ENCODE measurements at places on chromosomes 2 and 18.

GRCh38 chr2:56654936-56655335, 471.1 kb downstream of the CCDC85A start:
- no peak for DNase-seq

- no peak for DNase-seq
These were observed 3.9 kb downstream of the UBXN4 start for GRCh38 chr2:135745545-135745944.

- DNase-seq, result no peak
These were observed 62.9 kb downstream of the EFR3B start for GRCh38 chr2:25104736-25105135.

- no peak for DNase-seq
These were observed 101.5 kb downstream of the NCOA1 start for GRCh38 chr2:24592441-24593100.

- no peak for DNase-seq
These were observed 1934.6 kb upstream of the LRRTM1 start for GRCh38 chr2:82239176-82239575.

GRCh38 chr2:124689348-124689747, 664.3 kb downstream of the CNTNAP5 start:
- no peak for DNase-seq

DNA sequence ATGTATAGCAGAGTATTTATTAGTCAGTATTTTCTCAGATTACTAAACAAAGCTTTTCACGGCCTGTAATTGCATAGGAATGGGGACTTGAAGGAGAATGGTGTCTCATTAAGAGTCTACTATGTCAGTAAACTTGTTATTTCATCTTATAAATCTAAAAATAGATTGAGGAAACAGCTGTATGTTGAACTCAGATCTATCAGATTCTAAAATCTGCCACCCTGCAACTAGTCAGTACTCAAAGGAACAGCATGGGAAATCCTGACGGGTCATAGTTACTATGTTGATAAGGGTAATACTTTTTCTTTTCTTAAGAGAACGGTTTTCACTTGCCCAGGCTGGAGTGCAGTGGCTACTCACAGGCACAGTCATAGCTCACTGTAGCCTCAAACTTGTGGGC, 70.2 kb upstream of the EMILIN2 start:
- no peak for DNase-seq

DNA sequence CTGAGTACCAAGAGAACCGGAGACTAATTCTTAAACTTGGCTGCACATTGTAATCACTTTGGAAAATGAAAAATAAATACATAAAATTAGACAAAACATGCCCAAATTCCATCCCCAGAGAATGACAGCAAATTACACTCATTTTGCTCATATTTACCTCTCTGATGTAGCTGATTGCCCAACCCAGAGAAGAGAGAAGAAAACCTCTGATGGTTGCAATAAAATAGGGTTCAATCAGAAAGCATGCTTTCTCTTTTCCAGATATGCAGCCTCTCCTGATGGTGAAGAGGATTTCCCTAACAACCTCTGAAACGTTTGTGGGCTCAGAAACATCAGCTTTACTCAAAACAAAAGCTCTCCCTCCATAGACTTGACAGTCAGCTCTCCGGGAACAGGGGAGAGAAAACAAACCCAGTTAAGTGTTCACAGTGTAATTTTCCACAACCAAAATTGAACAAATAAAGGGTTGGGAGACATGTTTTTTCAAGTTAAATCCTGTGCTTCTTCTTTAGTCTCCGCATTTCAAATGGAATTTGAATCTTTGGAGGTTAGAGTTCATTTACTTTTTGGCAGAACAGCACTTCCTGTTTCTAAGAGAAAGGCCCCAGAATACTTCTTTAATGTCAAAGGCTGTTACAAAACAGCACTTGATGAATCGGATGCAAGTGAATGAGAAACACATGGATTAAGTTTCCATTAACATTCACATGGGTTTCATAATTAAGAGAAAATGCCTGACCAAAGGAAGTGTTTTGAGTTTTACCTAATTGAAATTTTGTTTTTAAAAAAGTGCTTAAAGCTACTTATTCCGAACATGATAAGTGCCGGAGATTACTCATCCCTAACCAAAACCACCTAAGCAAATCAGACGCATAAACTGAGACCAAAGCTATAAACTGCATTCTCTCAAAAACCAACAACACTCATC, 570.1 kb upstream of the SYT4 start:
- no peak for DNase-seq

DNA sequence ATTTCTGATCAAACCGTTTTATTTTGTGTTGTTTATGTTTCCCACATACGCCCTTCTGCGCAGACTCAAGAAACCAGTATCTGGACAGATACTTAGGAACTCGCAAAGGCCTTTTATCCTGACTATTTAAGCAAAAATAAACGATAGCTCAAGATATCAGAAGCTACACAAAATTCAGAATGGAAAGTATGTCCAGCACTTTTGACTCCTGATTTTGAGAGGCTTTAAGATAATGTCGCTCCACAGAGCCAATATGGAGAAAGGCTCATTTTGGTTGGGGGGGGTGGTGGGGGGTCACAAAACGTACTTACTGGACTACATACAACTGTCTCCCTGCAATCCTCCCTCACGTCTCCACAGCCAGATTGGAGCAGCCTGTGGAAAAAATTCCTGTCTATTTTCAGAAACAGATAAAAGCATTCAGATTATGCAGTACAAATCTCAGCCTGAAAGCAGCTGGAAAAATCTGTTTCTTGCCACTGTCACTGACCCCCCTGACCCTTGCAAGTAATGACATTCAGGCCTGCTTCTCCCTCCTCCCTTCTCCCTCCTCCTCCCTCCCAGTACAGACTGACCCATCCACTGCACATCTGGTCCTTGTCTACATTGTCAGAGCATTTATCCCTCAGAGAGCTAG, 34.9 kb upstream of the LCLAT1 start:
- no peak for DNase-seq

- no peak for DNase-seq
These were observed 80.8 kb downstream of the GAREM1 start for GRCh38 chr18:32389858-32390257.

DNA sequence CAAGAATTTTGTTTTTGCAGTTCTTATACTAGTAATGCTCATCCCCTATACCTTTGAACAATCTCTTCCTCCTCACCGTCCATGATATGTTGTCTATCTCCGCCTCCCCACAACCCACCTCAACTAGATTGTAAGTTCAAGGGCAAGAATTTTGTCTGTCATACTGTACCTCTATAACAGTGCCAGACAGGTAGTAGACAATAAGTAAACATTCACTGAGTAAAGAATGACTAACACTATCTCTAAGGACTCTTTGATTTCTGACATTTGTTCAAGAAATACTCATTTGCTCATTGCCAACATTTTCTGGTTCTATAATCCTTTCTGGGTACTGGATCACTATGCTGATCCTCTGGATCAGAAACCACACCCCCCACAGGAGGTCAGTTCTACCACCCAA, 82.4 kb downstream of the EXOC6B start:
- DNase-seq, result no peak

DNA sequence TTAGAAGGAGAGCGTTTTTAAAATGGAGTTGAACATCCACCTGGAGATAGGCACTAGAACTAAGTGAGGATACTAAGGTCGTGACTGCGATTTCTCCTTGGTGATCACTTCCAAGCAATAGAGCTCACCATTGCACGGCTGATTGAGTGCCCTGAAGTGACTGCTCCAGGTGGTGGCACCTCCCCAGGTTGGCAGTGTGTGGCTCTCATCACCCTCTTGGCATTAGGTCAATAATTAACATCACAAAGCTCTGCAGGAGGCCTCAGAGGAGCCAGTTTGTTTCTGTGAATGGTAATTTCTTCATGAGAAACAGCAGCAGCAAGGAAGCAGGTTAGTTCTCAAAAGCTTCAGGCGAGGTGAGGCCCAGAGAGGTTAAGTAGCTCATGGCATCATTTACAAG, 259.6 kb downstream of the CLIP4 start:
- DNase-seq, result no peak

DNA sequence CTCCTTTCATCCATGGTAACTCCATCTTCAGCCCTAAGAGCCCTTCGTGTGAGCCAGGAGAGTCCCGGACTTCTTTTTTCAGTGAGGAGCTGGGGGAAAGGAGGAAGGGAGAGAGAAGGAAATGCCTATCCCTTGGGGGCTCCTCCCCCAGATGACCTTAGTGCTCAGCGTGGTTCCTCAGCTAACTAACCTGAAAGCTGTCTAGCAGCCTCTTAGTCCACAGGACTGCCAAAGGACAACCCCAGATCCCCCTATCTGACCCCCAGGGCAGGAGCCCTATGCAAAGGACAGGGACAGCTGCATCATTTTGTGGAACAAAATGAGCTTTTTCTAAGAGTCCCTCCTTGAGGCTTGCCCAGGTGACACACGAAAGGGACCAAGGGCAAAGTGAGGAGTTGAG, 7.9 kb downstream of the SPR start:
- DNase-seq, result no peak

DNA sequence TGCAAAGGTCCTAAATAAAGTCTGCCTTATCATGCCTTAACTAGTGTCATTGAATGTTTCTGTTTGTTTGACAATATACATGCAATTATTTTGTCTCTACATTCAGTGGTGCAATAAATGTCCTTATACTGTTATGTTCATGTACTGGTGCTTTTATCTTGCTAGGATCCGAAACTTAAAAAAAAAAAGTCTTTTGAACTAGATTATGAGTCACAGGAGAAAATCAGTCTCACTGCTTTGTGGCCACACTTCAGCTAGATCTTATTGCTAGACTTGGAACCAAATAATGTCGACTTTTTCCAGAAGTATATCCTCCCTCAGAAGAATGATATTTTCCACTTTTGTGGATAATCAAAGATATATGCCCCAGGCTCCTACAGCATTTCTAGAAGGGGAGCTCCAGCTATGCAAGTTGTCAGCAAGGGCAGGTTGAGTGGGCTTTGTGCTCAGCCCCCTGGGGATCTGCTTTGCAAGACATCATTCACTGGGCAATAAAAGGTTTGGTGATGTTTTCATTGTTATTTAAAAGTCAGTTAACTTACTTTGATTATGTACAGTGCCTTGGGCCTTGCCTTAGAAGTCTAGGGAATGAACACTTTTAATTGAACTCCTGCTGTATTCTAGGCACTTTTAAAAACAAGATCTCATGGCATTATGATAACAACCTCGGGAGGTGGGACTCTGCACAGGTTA, 157.1 kb upstream of the LRRTM1 start:
- DNase-seq, result no peak

DNA sequence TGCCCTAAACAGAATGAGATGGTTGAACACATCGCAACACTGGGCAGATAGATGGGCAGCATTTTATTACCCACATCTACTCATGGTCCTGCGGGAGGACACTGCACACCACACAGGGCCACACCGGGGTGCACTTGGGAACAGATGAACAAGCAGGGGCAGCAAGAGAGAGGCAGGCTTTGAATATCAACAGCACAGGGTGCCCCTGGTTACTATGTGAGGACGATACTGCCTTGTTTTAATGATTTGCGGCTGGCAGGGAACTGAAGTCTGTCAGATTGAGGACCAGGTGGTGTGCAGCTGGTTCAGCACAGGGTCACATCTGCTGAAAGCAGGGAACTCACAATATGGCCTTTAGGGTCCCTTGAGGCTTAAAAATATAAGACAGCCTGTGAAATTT, 195.7 kb downstream of the PIEZO2 start:
- no peak for DNase-seq

DNA sequence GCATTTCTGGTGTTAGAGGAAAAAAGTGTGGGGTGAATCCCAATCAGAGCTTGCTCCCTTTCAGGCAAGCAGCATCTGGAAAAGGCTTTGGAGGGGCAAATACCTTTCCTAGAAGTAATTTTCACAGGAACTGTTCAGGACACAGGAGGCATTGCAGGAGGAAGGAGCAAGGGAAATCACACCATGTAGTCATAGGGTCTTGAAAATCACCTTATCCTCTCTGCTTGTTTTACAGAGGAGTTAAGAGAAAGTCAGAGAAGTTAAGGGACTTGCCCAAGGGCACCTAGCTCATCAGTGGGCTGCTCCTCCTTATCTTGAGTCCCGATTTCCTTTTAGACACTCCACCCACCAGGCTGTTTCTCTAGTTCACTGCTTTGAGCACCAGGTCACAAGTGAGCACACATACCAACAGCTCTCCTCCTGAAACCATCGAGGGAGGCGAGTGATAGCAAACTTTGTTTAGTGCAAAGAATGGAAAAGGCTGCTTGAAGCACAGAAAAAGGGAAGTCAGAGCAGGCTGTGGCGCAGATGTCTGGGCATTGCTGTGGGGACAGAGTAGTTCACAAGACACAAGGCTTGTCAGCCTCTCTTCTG, 89.2 kb upstream of the CXCR4 start:
- peak; percentile 61 for DNase-seq

GRCh38 chr2:42871372-42871771, 79.0 kb upstream of the HAAO start:
- DNase-seq, result no peak

DNA sequence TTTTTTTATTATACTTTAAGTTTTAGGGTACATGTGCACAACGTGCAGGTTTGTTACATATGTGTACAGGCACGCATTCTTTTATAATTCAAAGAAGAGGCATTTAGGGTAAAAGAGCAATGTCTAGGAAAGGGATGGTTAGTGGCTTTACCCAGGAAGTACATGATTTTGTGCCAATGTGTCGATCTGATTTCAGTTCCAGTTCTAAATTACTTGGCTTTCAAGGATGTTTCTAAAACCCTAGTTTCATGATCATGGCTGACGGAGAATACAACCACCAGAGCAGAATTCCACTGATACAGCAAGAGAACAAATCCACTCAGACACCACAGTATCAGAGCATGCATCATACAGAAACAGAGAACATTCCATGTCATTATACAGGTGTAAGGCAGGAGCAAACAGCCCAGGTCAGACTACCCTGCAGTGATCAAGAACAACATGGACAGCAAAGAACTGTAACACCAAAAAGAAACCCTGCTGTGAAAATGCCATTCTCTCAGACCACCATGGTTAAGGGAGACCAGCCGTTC, 116.7 kb upstream of the STK17B start:
- no peak for DNase-seq

DNA sequence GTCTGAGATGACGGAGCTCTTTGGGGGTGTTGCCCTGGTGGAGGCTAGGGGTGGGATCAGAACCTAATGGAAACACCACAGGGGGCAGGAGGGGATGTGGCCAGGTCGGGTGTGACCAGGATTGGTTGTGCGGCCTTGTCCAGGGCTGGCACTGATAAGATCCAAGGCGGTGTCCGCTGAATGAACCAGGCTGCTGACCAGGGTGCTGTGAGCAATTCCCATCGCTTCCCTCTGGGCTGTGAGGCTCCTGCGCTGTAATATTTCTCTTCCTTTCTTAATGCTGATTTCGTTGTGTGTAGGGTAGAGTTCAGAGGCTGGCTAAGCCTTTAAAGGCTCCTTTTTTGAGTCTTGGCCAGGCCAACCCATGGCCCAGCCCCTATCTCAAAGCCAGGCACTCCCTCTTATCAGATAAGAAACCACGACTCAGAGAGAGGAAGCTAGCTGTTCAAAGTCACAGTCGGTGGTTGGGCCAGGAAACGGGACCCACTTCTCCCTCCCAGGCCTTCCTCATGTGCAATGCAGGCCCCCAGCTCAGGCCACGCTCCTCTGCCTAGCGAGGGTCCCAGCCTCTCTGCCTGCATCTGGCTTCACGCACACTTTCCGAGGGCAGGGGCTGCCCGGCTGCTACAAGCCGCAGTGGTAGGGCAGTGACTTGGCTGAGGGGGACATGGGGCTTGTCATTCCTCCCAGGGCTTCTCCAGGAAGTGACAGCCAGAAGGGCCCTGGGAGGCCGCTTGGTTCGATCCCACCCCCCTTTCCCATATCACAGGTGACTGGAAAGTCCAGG, 26.0 kb upstream of the FOSL2 start:
- peak; percentile 62 for DNase-seq

Measured in activated naive CD4-positive, alpha-beta T cell treated with anti-CD3 and anti-CD28 coated beads for 36 hours (primary cell).